ENCODE measurements at places on chromosomes 12 and 14.

- DNase-seq, result no peak
Measured at GRCh38 chr12:120744922-120745493, 19.4 kb downstream of the ACADS start.

DNA sequence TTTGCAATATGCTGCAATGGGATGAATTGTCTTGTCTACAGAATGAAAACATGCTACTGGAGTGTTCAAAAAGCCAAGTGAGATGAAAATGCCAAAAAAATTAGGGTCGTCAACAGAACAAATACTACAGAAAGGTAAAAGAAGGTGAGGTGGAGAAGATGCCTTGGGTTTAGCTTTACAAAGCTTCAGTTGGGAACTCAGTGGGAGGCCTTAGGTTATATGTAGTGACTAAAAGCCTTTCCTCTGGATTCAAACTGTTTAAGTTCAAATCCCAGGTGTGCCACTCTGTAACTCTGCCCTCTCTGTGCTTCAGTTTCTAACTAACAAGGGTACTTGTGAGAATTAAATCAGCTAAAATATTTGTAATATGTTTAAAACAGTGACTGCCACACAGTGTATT lies 84.9 kb upstream of the PDE3A start:
- no peak for DNase-seq

- no peak for DNase-seq
Measured at GRCh38 chr14:58771016-58771415, 133.3 kb downstream of the DACT1 start.

- no peak for DNase-seq
Measured at GRCh38 chr12:68336889-68337303, 4.7 kb upstream of the MDM1 start.

DNA sequence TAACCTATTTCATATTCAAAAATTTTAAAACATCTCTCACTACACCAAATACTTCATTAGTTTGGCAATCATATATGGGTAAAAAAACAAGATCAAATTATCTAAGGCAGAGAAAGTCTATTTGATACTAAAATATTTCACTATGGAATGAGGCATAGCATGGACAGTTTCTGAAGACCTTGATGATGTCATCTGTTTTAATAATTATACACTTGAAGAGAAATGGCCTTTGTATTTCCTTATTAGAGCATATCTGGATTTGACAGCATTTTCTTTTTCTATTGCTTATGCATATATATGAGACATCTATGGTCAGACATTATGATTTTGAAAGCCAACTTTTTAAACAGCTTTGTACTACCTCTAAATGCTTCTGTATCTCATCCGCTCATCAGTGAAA lies 88.6 kb downstream of the DDHD1 start:
- no peak for DNase-seq

- no peak for DNase-seq
Measured at GRCh38 chr14:96119947-96120346, 80.8 kb downstream of the C14orf132 start.

- DNase-seq, result no peak
Measured at GRCh38 chr14:67814821-67815220, 1.6 kb downstream of the ZFYVE26 start.

- no peak for DNase-seq
Measured at GRCh38 chr14:29536886-29537511, 390.6 kb downstream of the PRKD1 start.

DNA sequence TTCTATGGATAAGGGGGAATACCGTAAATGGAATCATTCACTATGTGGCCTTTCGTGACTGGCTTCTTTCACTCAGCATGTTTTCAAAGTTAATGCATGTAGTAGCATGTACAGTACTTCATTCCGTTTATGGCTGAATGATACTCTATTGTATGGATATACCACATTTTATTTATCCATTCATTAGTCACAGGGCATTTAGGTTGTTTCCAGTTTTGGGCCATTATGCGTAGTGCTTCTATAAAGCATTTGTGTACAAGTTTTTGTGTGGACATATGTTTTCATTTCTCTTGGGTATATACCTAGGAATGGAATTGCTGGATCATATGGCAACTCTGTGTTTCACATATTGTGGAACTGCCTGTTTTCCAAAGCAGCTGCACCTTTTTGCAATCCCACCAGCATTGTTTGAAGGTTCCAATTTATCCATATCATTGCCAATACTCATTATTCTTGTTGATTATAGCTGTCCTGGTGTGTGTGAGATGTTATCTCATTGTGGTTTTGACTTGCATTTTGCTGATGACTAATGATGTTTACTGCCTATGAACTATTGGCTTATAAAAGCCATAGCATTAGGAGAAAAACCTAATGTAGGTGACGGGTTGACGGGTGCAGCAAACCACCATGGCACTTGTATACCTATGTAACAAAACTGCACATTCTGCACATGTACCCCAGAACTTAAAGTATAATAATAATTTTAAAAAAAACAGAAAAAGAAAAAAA lies 45.5 kb downstream of the ATF7IP start:
- DNase-seq, result no peak

DNA sequence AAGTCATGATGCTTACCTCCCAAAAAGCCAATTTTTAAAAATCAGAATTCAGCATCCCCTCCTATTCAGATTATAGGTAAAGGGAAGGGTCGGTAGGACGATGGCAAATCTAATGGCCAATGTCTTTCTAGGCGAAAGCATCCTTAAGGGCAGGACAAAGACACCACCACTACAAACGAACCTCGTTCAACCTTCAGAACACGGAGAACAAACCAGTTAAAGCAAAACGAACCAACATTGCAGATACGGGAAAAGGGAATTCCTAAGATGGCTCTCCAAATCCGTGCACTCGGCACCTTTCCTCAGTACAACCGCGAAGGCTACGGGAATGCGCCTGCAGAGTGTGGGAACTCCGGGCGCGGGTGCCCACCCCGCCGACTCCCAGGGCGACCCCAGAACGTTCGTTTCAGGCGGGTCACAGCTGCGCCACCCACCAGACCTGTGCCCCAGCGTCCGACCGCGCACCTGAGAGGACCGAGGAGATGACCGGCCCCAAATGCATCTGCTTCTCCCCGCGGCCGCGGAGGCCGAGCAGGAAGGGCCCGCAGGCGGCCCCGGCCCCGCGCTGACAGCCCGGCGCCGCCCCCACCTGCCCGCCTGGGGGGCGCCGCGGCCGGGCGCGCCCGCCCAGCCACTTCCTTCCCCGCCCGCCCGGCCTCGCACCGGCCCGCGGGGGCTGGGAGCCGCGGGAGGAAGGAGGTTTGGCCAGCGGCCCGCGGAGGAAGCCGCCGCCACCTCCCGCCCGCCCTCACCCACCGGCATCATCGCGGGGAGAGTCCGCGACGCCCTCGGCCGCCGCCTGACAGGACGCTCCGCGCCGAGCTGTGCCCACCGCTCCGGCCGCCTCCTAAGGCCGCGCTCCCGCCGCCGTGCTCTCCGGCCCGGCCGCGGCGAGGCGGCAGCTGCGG lies 578 bp downstream of the PPP1R13B start:
- no peak for DNase-seq

Data from AG09319 (cell line).